ENCODE measurements at places on chromosomes 13 and 19.

DNA sequence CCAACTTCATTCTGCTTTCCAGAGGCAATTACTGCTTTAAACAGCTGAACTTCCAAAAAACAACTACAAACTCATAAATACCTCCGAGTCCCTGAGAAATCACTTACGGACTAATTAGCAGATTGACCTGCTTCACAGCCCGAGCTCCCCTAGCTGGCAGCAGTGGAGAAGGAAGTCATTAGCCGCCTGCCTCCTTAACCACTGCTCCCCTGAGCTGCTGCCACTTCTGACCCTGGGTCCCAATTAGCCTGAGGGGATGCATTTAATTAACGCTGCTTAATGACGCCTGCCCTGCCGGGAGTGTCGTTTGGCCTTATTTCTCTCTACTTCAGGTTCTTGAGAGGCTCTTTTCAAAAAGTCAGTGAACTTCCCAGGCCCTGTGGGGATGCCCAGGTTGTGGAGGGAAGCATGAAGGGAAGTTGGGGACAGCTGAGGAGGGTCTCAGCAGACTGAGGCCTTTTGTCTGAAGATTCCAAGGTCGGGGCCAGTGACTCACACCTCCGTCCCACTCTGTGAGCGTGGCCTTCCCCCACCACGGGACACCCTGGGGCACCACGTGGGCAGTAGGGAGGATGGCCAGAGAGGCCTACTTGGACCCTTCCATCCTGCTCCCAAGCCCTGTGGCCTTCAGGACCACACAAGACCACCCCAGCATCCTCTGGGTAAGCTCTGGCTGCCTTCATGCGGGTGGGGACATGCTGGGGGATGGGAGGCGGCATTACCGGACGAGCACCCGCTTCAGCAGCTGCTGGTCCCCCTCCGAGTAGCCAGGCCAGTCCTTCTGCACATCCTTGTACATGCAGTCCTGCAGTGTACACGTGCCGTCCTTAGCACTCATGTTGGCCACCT, 19.8 kb upstream of the ISYNA1 start:
- no peaks in the 10 kb centered on the region for H3K36me3 ChIP-seq
- H3K27ac ChIP-seq, result peak overlapping the region; percentile 32
- H3K4me3 ChIP-seq, result no peak overlapping the region
- DNase-seq, result no peak

- DNase-seq, result no peak
- no peaks in the 10 kb centered on the region for H3K4me1 ChIP-seq
- H3K36me3 ChIP-seq, result no peaks in the 10 kb centered on the region
Measured at GRCh38 chr13:103762523-103762922, 696.3 kb upstream of the SLC10A2 start.

DNA sequence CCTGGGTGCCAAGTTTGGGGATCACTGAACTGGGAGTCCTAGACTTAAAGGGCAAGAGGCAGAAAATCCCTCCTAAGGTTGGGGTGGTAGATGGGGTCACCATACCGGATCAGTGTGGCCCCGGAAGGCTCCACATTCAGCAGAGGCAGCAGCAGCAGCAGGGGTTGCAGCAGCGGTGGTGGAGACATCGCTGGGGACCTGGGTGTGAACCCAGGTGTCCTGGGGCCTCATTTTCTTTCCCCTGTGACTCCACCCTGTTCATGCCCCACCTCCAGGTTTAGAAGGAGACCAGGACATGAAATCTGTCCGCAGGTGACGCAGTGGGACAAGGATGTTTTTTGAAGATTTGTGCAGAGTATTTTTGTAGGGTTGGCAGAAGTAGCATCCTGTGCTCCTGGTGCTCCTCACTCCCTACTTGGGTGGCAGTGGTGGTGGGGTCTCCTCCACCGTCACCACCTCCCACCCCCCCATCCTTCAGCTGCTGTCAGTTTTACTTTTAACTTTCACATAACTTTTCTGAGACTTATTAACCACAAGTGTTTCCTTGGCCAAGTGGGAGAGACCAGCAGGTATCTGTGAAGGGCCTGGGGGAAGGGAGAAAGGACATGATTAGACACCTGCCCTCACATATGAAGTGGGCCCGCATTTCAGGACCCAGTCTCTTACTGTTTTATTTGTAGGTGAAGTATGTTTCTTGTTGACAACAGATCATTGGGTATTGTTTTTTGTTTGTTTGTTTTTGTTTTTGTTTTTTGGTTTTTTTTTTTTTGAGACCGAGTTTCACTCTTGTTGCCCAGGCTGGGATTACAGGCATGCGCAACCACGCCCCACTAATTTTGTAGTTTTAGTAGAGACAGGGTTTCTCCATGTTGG, at the start of gene NAPSA:
Gene NAPSA, minus strand, starts transcription at position 206 of the 873 bp plus-strand sequence. Its CDS starts 18 bp downstream, at position 188.
- no peak for DNase-seq
- peaks cover 5% of the 10 kb centered on the region for H3K36me3 ChIP-seq
- H3K4me1 ChIP-seq, result peaks cover 68% of the 10 kb centered on the region
- peak within 1 kb of the TSS; percentile 56 for H3K4me3 ChIP-seq
- peak within 1 kb of the TSS; percentile 90 for H3K27ac ChIP-seq
- no peaks in the 10 kb centered on the region for H3K27me3 ChIP-seq

DNA sequence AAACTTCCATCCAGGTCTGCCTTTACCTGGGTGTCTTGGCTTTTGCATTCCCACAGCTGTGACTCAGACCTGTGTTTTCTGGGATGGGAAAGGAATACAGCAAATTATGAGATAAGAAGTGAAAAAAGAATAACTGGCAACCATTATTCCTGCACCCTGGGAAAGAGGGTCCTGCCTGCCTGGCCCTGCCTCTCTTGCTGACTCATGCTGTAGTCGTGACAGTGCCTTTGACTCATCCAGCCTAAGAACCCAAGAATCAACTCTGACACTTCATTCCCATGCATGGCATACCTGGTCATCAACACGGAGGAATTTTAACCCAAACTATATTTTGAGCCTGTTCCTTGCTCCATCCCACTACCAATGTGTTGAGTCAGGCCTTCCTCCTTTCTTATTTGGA, 185.4 kb upstream of the SERP2 start:
- H3K27me3 ChIP-seq, result peaks cover 68% of the 10 kb centered on the region
- DNase-seq, result no peak
- H3K4me3 ChIP-seq, result no peak overlapping the region
- peaks cover 6% of the 10 kb centered on the region for H3K4me1 ChIP-seq
- peaks cover 1% of the 10 kb centered on the region for H3K36me3 ChIP-seq

DNA sequence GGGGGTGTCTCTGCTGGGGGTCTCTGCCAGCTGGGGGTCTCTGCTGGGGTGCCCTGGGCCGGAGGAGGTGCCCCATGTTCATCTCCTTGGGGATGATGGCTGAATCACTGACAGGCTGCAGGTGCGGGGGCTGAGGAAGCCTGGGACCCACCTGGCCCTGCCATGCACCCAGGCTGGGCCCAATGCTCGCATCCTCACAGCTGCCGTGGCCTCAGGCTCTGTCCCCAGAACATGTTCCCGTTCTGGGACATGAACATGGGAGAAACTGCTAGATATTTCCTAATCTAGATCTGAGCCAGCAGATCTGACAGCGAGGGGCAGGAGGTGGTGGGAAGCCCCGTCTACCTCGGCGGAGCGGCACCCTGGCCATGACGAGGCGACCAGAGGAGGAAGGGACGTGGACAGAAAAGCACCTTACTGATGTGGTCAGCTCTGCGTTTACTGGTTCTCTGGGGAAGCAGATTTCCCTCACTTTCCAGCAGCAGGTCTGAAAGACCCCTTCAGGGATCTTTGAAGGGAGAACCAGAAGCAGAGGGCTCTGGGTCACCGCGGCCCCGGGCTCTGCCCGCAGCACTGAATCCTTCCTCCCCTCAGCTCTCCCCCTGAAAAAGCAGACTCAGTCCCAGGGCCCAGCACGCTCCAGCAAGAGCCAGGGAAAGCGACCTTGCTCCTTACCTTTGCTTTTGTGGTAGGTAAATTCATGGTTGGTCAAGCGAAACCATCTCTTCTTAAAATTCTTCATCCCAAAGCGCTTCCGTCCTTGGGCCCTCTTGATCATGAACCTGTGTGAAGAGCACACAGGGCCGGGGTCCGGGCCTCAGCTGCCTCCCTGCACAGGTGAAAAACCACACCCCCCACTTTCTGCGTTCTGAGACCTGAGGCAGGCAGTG, 26.5 kb upstream of the C13orf46 start:
- H3K4me1 ChIP-seq, result no peaks in the 10 kb centered on the region
- no peak for DNase-seq
- H3K27me3 ChIP-seq, result no peaks in the 10 kb centered on the region
- no peaks in the 10 kb centered on the region for H3K36me3 ChIP-seq
- no peak overlapping the region for H3K4me3 ChIP-seq

- no peaks in the 10 kb centered on the region for H3K4me1 ChIP-seq
- H3K27ac ChIP-seq, result no peak overlapping the region
- no peaks in the 10 kb centered on the region for H3K27me3 ChIP-seq
- no peak overlapping the region for H3K4me3 ChIP-seq
- no peak for DNase-seq
Measured at GRCh38 chr13:35549481-35549880, 73.0 kb upstream of the MAB21L1 start.

GRCh38 chr13:44439452-44440024, 65.9 kb downstream of the SERP2 start:
- peaks cover 42% of the 10 kb centered on the region for H3K27me3 ChIP-seq
- peaks cover 15% of the 10 kb centered on the region for H3K4me1 ChIP-seq
- no peak overlapping the region for H3K27ac ChIP-seq
- no peak for DNase-seq
- H3K36me3 ChIP-seq, result no peaks in the 10 kb centered on the region
- no peak overlapping the region for H3K4me3 ChIP-seq

DNA sequence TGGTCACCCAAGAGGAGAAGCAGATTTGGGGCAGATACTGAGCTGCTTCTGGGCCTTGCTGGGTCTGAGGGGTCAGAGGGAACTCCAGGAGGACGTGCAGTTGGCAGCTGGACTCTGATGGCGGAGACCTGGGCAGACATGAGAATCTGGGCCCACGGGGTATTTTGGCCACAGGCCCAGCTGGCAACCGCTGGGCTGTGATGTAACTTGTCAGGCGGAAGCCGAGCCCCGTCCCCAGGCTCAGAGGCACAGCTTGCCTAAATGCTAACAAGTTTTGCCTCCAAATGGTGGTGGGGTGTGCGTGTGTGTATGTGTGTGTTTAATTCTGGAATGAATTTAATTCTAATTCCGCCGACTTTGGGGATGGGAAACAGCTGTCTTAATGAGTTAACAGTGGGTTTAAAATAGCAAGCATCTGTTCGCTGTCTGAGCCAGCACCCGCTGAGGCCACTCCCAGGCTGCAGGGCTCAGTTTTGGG, 11.6 kb downstream of the ZNRF4 start:
- DNase-seq, result no peak
- no peak overlapping the region for H3K27ac ChIP-seq
- no peak overlapping the region for H3K4me3 ChIP-seq
- no peaks in the 10 kb centered on the region for H3K4me1 ChIP-seq
- H3K27me3 ChIP-seq, result no peaks in the 10 kb centered on the region

DNA sequence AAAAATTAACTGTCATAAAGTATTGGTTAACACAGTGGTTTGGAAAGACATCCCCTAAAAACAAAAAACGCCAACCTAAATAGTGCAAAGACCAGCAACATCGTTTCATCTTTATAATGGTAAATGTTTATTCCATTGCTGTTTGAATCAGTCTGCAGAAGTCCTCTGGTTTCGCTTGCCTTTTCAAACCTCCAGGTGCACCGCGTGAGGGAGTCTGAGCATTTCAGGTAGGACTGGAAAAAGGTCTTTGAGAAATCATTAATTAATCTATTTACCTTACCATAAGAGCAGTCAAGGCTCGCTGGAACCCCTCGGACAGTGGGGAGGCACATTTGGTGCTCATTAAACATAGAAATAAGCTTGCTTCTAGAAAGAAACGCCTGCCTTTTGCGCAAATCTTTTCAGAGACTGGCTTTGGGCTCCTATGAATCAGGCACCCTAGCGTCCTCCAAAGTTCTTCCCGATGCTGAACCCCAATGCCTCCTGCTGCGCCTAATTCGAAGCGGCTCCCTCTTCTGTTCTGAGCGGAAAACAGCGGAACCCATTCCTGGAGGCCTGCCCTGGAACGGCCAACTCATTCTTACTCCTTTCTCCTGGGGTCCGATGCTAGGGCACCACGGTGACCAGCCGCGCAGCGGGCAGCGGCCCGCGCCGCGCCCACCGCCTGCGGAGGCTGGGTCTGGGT, 951 bp upstream of the MTUS2 start:
- peaks cover 3% of the 10 kb centered on the region for H3K4me1 ChIP-seq
- H3K27ac ChIP-seq, result no peak overlapping the region
- H3K36me3 ChIP-seq, result no peaks in the 10 kb centered on the region
- no peak for DNase-seq
- peaks cover 47% of the 10 kb centered on the region for H3K27me3 ChIP-seq
- H3K4me3 ChIP-seq, result no peak overlapping the region

GRCh38 chr19:11130824-11131455, 24.6 kb downstream of the SPC24 start:
- no peak overlapping the region for H3K4me3 ChIP-seq
- DNase-seq, result peak; percentile 75
- H3K36me3 ChIP-seq, result peaks cover 57% of the 10 kb centered on the region

GRCh38 chr19:49855277-49855675, 4.3 kb downstream of the PTOV1 start:
- H3K27ac ChIP-seq, result no peak overlapping the region
- H3K36me3 ChIP-seq, result peaks cover 2% of the 10 kb centered on the region

DNA sequence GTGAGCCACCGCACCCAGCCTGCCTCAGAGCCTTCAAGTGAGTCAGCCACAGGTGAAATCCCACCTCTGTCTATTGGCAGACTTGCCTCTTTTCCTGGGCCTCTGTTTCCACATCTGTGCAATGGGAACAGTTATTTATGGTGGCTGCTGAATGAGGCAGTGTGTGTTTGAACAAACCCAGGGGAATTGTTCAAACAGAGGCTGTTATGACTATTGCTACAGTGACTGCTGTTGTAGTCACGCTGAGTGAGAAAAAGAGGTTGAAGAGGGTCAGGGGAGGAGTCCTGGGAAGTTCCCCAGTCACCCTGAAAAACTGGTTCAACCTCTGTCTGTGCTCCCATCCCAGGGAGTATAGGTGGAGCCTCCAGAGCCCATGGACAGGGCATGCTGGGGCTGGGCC, at the start of gene CEACAM19:
Gene CEACAM19, plus strand, starts transcription at position 83 of the 400 bp plus-strand sequence. CDS start 450 bp downstream, outside the sequence.
- no peaks in the 10 kb centered on the region for H3K27me3 ChIP-seq
- no peak for DNase-seq
- no peaks in the 10 kb centered on the region for H3K36me3 ChIP-seq
- H3K27ac ChIP-seq, result no peak within 1 kb of the TSS
- no peaks in the 10 kb centered on the region for H3K4me1 ChIP-seq

- no peak for DNase-seq
- H3K36me3 ChIP-seq, result no peaks in the 10 kb centered on the region
- H3K4me3 ChIP-seq, result no peak overlapping the region
- H3K27ac ChIP-seq, result no peak overlapping the region
Measured at GRCh38 chr13:24744247-24744646, 19.7 kb upstream of the RNF17 start.

DNA sequence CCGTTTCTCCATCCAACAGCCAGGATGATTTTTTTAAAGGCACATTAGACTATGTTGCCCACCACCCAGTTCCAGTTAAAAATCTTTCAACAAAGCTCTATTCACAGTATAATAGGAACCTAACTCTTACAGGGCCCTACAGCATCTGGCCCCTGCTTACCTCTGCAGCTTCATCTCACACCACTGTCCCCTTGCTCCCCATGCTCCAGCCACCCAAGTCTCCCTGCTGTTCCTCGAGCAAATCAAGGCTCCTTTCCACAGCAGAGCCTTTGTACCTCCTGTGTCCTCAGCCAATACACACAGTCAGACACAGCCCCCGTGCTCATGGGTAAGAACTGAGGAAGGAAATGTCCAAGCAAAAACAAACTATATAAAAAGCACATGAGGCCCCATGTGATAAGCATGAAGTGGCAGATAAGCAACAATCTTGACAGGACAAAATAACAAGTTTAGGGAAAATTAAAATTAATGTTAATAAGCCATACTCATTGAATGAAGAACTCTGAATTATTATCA, 67.5 kb downstream of the TSC22D1 start:
- no peaks in the 10 kb centered on the region for H3K27me3 ChIP-seq
- H3K36me3 ChIP-seq, result peaks cover 2% of the 10 kb centered on the region
- H3K4me1 ChIP-seq, result no peaks in the 10 kb centered on the region
- H3K4me3 ChIP-seq, result no peak overlapping the region

GRCh38 chr13:100130092-100130491, 41.2 kb downstream of the PCCA start:
- DNase-seq, result no peak
- H3K4me3 ChIP-seq, result no peak overlapping the region
- peaks cover 17% of the 10 kb centered on the region for H3K36me3 ChIP-seq
- H3K4me1 ChIP-seq, result peaks cover 33% of the 10 kb centered on the region
